Psoas muscle (tissue), 8 donors: ENCODE measurements at places on chromosomes 5 and 9. TPM values are rescaled to one million over a fixed set of nuclear protein-coding genes. Genes with fewer than 3 reads are reported as not detected.

- DNase-seq: no peak
Measured at GRCh38 chr5:135087950-135088349, 53.9 kb upstream of the PITX1 start.

GRCh38 chr5:168002116-168002515 is 289.3 kb upstream of the WWC1 start:
- no peak for DNase-seq

TRIM36 gene
- total RNA-seq: 0.06 TPM

DNA sequence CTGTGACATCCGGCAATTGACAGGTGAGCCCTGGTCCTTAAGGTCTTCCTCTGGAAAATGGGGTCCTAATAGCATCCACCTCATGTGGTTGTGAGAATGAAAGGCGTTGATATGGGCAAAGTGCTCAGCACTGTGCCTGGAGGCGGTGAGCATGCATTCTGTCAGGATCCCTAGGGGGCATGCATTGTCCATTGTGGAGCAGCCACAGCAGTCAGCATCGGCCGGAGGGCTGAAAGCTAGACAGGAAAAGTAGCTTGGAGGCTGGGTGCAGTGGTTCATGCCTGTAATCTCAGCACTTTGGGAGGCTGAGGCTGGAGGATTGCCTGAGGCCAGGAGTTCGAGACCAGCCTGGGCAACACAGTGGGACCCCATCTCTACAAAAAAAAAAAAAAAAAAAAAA is 122.2 kb downstream of the LHX2 start:
- DNase-seq: no peak

- no peak for DNase-seq
Measured at GRCh38 chr5:56277573-56277972, 44.4 kb upstream of the ANKRD55 start.

CARD9 gene
- 1.1 TPM for total RNA-seq

GRM6 gene
- not detected for total RNA-seq

DNA sequence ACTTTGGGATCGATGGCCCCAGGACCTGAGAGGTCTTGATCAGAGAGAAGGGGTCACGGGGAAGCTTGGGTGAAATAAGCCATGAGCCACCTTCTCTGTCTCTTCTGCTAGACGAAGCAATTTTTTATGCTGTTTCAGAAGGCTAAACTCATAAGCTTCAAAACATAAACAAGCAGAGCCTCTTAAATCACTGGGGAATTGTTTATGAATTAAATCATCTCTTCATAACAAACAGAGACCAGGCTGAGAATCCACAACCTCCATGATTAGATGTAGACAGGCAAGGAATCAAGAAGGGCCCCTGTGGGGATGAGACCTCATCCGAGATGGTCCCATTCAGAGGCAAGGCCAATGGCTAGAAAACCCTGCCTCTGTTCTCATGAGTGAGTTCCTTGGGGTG is 21.7 kb upstream of the TCOF1 start:
- no peak for DNase-seq

DNA sequence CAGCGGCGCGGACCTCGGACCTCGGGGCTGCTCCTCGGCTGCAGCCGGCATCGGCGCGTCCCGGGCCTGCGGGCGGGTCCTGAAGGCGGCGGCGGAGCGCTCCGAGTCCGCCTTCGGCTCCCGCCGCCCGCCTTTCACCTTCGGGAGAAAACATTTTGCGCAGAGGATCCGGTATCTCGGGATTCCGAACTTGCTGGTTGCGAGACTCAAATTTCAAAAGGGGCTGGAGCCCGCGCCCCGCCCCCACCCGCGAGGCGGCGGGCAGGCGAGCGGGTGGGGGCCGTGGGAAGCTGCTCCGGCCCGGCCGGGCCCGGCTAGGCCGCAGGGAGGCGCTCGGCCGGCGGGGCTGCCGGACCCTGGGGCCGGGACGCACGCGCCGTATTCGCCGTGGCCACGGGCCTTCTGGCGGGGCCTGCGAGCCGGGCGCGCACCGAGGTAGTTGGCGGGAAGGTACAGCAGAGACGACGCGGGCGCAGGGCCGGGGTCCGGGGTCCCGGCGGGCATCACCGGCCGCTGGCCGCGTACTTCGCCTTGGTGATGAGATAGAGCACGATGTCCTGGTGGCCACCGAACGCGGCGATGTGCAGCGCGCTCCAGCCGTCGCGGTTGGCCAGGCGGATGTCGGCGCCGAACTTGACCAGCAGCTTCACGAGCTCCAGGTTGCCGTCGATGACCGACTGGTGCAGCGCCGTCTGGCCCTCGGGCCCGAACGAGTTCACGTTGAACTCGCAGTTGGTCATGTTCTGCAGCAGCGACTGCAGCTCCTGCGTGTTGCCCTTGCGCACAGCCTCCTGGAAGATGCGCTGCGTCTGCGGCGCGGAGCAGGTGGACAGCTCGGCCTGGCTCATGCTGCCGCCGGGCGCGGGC is 757 bp downstream of the NRARP start:
- peak; percentile 58 for DNase-seq

DNA sequence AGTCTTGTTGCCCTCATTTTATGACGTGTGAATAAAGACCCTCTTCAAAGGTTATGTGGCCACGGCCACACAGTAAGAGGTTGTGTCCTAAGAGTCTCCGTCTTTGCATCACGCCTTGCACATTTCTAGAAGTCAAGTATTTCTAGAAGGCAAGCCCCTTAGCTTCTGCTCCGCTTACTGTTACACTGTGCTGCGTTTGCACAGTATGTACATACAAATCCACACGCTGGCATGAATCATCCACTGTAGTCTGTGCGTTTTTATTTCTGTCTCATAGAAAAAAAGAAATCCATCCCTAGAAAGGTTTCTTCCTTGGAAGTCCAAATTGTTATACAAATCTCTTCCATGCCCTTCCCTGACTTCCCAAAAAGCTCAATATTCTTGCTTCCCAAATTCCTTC is 21.4 kb upstream of the ICE1 start:
- DNase-seq: no peak

PCDH1 gene
- total RNA-seq: 13.7 TPM
